ENCODE measurements at places on chromosomes 5 and 9. TPM values are rescaled to one million over a fixed set of nuclear protein-coding genes. Genes with fewer than 3 reads are reported as not detected.

DNA sequence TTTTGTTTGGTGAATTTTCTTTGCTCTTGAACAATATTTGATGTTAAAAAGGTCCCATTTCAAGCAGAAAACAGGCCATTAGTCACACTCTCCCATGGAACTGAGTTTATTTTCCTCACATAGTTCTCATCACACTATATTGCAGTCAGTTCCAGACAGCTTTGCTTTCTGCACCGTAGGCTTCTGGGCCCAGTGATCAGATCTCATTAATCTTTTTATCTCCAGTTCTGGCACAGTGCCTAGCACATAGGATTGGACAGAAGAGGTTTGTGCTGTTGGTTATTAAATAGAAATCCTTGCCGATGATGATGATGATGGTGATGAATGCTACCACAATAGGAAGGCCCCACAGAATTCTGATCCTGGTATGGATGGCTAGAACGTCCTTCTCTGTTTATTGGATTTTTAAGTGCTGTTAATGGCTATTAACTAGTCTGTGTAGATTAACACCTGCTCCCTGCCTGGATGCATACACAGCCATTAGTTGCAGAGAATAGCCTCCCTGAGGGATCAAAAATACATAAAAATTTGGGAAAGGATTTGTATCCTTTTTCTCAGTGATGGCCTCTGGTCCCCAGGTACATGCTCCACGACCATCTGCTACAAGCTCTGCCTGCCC is 52.0 kb upstream of the NTRK2 start:
- no peak for DNase-seq

GRCh38 chr5:9549941-9550340 is 4.1 kb upstream of the SEMA5A start:
- no peak for DNase-seq

Gene CNTLN
- 4.4 TPM for total RNA-seq

GRCh38 chr5:142757564-142757963 is 12.6 kb upstream of the ARHGAP26 start:
- no peak for DNase-seq

DNA sequence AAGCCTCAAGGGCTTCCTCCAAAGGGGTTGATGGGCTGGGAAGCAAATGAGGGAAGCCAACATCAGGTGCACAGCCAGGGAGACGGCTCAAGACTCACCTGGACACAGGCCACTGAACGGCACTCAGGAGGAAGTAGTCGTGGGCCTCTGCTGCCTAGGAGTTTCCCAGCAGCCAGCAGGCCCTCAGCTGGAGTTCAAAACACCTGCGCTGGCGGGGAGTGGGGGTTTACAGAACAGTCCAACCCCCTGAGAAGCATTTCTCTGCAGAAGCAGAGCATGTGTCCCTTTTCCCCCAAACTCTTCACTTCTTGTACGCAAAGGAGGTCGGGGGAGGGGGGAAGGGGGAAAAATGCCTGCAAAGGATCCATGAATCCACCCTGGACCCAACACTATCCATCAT is 2.3 kb downstream of the WHRN start:
- DNase-seq = no peak

- no peak for DNase-seq
Observed at GRCh38 chr5:18152671-18153070, 518.4 kb downstream of the TAF11L14 start.
